ENCODE measurements at places on chromosomes 7 and 10. TPM values are rescaled to one million over a fixed set of nuclear protein-coding genes. Genes with fewer than 3 reads are reported as not detected.
A peak's percentile ranks its signal among the peaks of the same experiment; 100 is the strongest.

Gene CUL1
- total RNA-seq = 86.5 TPM

Gene SP8
- total RNA-seq = not detected

Gene OGDH
- 500 TPM for total RNA-seq

Gene DENND2A
- 7.3 TPM for total RNA-seq

Gene ENTPD1
- 3.9 TPM for total RNA-seq

Gene PHTF2
- 88.7 TPM for total RNA-seq

DNA sequence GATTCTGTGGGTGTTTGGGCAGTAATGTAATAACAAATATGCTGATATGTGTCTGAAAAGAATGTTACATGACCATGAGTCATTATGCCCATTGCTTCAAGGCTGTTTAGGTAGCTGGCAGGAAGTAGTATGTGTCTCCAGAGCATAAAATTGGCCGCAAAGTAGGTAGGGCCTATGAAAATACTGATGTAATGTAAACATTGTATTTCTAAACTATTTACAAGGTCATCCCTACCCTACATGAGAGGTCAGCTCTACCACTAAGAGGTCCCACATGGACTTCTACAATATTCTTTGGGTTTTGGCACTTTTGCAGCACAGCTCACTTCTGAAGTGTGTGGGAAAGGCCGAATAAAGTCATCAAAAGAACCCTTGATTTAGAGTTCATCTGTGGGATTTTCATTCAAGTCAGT lies 301.9 kb downstream of the AHR start:
- no peaks in the 10 kb centered on the region for H3K27me3 ChIP-seq
- no peaks in the 10 kb centered on the region for H3K36me3 ChIP-seq
- no peak overlapping the region for H3K27ac ChIP-seq
- no peak for DNase-seq

- DNase-seq = no peak
- no peaks in the 10 kb centered on the region for H3K4me1 ChIP-seq
- no peaks in the 10 kb centered on the region for H3K36me3 ChIP-seq
- no peak overlapping the region for H3K27ac ChIP-seq
Measured at GRCh38 chr10:133100706-133101415, 13.1 kb downstream of the ADGRA1 start.

GRCh38 chr10:86970162-86970981 lies 2.1 kb downstream of the ADIRF start:
- peak; percentile 85 for DNase-seq
- peak overlapping the region; percentile 92 for H3K27ac ChIP-seq
- H3K4me3 ChIP-seq = peak overlapping the region; percentile 71
- H3K4me1 ChIP-seq = peaks cover 39% of the 10 kb centered on the region
- H3K27me3 ChIP-seq = no peaks in the 10 kb centered on the region

DNA sequence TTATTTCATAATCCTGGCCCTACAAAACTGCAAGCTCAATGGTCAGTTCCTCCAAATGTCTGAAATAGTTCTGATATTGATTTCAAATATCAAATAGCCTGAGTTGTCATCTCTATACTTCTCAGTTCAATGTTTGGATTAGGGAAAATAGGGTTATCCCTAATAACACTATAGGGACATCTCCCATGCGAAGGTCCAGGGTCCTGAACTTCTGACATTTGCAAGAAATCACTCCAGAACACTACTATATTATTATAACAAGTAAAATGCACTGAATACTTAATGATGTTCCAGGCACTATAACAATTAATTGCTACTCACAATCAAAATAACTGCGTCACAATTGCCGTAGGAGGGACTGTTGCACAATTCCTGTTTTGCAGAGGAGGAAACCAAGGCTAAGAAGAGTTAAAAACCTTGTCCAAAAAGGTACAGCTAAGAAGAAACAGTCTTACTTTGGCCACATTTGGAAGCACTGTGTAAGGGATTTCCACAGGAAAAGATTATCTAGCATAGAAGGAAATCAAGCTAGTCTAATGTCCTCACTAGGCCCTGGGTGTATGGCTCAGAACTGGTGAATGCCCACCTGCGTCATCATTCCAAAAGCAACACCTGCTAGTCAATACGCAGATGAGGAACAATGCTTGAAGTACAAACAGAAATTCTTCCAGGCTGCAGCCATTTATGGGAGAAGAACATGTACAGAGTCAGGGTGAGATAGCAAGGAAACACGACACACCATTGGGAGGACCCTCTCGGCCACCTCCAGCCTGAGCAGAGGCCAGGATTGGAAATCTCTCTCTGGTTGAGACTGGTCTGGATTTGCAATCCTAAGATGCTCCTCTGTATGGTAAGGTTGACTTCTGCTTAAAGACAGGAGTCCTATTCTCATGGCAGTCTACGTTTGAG lies 48.3 kb downstream of the ABLIM1 start:
- DNase-seq = no peak
- H3K4me1 ChIP-seq = no peaks in the 10 kb centered on the region
- H3K36me3 ChIP-seq = no peaks in the 10 kb centered on the region
- no peak overlapping the region for H3K4me3 ChIP-seq
- no peaks in the 10 kb centered on the region for H3K27me3 ChIP-seq
- H3K27ac ChIP-seq = peak overlapping the region; percentile 49

GRCh38 chr10:82378146-82378545 lies 503.2 kb downstream of the NRG3 start:
- H3K36me3 ChIP-seq = no peaks in the 10 kb centered on the region
- H3K4me3 ChIP-seq = no peak overlapping the region
- H3K27me3 ChIP-seq = no peaks in the 10 kb centered on the region
- H3K27ac ChIP-seq = no peak overlapping the region

- H3K36me3 ChIP-seq = no peaks in the 10 kb centered on the region
- H3K27ac ChIP-seq = no peak overlapping the region
- no peak overlapping the region for H3K4me3 ChIP-seq
- DNase-seq = no peak
- H3K27me3 ChIP-seq = no peaks in the 10 kb centered on the region
- H3K4me1 ChIP-seq = no peaks in the 10 kb centered on the region
Measured at GRCh38 chr7:20911081-20911480, 124.4 kb upstream of the SP8 start.

GRCh38 chr7:44884621-44885393 lies 523 bp downstream of the PURB start:
- no peaks in the 10 kb centered on the region for H3K27me3 ChIP-seq
- peaks cover 51% of the 10 kb centered on the region for H3K4me1 ChIP-seq
- H3K36me3 ChIP-seq = peaks cover 2% of the 10 kb centered on the region
- peak overlapping the region; percentile 97 for H3K4me3 ChIP-seq

- DNase-seq = no peak
- H3K36me3 ChIP-seq = no peaks in the 10 kb centered on the region
- no peaks in the 10 kb centered on the region for H3K27me3 ChIP-seq
- H3K27ac ChIP-seq = no peak overlapping the region
- H3K4me3 ChIP-seq = no peak overlapping the region
Measured at GRCh38 chr10:43427166-43427825, 9.6 kb upstream of the ZNF487 start.

DNA sequence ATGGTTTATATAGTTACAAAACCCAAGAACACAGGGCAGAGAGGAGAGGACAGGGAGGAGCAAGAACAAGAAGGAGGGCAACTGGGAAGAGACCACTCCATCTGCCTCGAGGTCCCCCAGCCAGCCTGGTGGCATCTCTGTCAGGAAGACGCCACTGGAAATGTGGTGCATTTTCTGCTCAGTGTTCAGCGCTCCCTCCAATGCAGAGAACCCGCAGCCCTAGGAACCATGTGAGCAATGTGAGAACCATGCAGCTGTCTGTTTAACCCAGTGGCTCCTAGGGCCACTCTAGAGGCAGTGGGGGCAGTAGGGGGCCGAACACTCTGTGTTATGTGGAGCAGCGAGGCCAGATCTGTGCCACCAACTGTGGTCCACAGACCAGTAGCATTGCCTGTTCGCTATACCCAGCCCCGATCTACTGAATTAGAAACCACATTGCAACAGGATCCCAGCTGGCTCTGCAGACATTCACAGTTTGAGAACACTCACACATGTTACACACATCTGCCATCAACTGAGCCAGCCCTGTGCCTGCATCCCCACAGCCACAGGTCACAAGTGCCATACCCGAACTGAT lies 110.2 kb downstream of the CPXM2 start:
- no peaks in the 10 kb centered on the region for H3K36me3 ChIP-seq
- no peak overlapping the region for H3K27ac ChIP-seq
- H3K4me1 ChIP-seq = no peaks in the 10 kb centered on the region
- no peaks in the 10 kb centered on the region for H3K27me3 ChIP-seq
